MM.1S (cell line): ENCODE measurements at places on chromosomes 5 and 9.

GRCh38 chr9:7370988-7371387 is 428.6 kb downstream of the DMAC1 start:
- no peak for DNase-seq

GRCh38 chr5:64532212-64532611 is 26.4 kb downstream of the RGS7BP start:
- no peak for DNase-seq

- peak; percentile 73 for DNase-seq
Observed at GRCh38 chr5:151238303-151238741, 14.4 kb upstream of the CCDC69 start.

DNA sequence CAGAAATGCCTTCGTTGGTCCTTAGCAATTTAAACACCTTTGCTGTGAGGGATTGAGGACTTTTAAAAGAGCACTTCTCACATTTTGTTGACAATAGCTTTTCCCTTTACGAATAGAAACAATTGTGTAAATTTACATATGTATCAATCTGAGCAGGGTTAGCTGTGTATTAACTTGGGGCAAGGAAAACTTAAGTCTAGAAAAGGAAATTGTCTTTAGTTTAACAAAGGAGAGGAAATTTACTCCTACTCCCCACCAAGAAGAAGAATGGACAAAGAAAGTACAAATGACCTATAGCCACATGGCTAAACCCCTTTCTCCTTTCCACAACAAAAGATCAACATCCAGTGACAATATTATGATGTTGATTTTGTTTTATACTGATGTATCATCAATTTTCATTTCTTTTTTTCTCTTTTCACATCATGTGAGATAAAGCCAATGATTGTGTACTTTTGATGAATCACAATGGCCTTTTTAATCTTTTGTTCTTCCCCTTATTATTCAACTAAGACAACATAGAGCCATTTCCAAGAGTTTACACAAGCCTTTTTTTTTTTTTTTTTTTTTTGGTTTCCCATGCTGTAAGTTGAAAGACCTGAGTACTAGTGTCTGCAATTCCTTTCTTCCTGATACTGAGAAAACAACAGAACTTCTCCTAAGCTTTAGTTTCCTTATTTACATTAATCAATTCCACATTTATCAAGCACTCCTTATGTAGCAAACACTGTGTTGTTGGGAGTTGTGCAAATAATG is 19.0 kb downstream of the FOXB2 start:
- DNase-seq = no peak

DNA sequence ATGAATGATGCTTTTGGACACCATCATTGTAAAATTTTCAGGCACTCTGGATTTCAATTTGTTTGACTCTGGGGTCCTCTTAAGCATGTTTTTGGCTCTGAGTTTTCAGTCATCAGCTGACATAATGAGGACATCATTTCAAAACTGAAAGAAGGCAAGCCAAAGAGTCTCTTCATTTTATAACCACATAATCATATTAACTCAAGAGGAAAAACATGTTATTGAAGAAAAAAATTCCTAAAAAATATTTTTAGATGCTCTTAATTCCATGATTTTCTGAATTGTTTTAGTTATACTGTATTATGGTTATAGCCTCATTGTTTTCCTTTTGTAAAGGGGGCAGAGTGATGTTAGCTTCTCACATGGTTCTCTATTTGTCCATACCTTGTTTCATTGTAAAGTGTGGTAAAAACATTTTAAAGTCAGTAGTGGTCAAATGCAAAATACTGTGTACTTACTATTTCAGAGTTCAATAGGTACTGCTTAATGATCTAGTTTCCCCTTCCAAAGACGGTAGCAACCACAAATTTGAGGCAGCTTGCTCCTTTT is 472.1 kb downstream of the DMRT2 start:
- DNase-seq = no peak
